Upper lobe of right lung (tissue), 1 donor: ENCODE measurements at places on chromosomes 7 and 10. TPM values are rescaled to one million over a fixed set of nuclear protein-coding genes. Genes with fewer than 3 reads are reported as not detected.

- H3K36me3 ChIP-seq: peaks cover 39% of the 10 kb centered on the region
- H3K27ac ChIP-seq: no peak overlapping the region
Observed at GRCh38 chr10:69403519-69403918, 13.2 kb downstream of the TACR2 start.

The CARD11 gene
- 5.8 TPM for total RNA-seq

DNA sequence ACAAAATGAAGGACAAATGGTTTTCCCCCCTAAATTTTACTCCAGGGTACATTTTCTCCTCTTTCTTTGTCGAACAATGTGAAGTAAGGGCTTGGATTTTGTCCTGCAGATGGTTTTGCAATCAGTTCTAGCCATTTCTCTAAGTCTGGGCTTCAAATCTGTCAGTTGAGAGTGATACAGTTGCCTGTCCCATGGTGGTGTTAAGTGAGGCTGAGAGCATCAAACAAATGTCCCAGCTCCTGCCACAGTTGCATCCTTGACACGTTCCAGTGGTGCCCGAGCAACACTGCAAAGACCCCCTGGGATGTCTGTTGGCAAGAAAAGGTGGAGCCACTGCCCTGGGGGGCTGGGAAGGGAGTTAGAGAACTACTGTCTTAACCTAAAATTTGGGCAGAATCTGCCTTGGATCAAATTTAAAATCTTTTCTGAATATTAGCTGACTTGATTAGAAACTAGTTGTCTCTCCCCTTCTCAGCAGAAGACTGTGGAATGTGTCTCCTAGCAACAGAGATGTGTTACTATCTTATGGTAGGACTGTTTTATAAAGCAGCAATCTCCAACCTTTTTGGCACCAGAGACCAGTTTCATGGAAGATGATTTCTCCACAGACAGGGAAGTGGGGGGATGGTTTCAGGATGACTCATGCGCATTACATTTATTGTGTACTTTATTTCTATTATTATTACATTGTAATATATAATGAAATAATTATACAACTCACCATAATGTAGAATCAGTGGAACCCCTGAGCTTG, 102.0 kb upstream of the STEAP1B start:
- H3K4me1 ChIP-seq: peaks cover 14% of the 10 kb centered on the region
- DNase-seq: no peak
- no peaks in the 10 kb centered on the region for H3K27me3 ChIP-seq
- H3K27ac ChIP-seq: no peak overlapping the region
- H3K4me3 ChIP-seq: no peak overlapping the region
- no peaks in the 10 kb centered on the region for H3K36me3 ChIP-seq

DNA sequence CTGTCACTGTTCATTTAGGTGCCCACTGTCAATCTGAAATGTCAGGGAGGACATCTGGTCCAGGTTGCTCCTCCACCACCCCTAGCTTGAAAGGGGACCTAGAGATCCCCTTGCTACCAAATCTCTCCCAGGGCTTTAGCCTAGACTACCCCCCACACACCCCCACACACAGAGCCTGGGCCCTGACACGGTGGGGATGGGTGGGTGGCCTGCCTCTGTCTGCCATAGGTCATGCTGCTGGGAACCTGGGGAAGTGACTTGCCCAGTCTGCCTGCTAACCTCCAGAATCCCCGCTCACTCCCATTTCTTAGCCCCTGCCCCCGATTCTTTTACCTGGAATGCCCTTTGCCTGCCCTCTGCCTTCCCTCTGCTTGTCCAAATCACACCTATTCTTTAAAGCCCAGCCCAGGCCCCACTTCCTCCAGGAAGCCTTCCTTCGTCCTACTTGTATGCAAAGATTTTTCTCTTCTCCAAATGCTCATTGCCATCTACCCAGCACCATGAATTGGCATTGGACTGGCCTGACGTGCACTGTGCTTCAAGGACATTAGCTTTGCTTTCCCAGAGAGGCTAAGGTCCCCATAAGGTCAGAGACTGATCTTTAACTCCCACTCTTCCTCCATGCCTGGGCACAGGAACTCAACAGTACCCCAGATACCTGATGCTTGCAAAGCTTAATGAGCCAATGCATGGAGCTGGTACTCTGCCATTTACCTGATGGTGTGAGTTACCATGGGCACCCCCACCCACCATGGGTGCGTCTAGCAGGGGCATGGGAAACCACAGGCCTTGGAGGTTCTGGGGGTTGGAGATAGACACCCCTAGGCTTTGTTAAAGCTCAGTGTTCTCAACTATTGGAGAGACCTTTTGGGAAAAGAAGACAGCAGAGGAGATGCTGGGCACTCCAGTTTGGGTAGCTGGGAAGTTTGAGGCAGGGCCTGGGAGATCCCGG, 2.0 kb upstream of the SMARCD3 start:
- DNase-seq: no peak
- H3K4me1 ChIP-seq: peaks cover 23% of the 10 kb centered on the region
- H3K27me3 ChIP-seq: peaks cover 10% of the 10 kb centered on the region
- peak overlapping the region; percentile 67 for H3K4me3 ChIP-seq

DNA sequence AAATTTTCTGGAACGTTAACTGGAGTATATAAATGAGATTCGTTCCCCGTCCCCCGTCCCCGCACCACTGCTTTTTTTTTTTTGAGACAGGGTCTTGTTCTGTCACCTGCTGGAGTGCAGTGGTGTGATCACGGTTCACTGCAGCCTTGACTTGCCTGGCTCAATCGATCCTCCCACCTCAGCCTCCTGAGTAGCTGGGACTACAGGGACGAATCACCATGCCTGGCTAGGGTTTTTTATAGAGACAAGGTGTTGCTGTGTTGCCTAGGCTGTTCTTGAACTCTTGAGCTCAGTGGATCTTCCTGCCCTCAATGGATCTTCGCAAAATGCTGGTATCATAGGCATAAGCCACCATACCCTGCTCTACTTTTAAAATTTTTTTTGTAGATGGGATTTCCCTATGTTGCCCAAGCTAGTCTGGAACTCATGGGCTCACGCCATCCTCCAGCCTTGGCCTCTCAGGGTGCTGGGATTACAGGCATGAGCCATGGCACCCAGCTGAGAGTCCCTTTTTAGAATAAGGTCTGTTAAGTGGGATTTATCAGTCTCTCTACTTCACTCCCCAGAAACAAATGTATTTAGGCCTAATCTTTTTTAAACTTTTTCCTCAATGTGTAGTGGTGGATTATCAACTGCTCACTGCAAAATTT, 122.9 kb downstream of the LYZL1 start:
- H3K27ac ChIP-seq: peak overlapping the region; percentile 3
- no peak for DNase-seq
- peaks cover 8% of the 10 kb centered on the region for H3K36me3 ChIP-seq

The BBS9 gene
- 19.6 TPM for total RNA-seq

The OIT3 gene
- not detected for total RNA-seq

The MYH16 gene
- not detected for total RNA-seq

DNA sequence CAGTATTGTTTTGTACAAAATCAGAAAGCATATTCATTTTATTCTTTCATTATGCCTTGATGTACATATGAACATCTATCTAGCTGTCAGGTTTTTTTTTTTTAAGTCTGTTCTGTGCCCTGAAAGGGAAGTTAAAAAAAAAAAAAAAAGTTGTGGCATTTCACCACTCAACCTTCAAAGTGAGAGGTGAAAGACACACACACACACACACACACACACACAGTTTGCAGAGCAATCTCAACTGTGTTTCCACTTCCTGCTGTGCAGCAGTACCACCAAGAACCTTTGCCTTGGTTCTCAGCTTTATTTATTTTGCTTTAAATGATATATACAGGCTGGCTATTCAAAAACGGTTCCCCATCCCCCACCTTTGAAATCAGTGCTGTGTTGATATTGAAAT, 955.6 kb downstream of the GATA3 start:
- no peak for DNase-seq
- H3K4me1 ChIP-seq: no peaks in the 10 kb centered on the region
- no peak overlapping the region for H3K4me3 ChIP-seq
- no peak overlapping the region for H3K27ac ChIP-seq

GRCh38 chr7:101804088-101804963, 13.1 kb upstream of the CUX1 start:
- DNase-seq: no peak
- no peaks in the 10 kb centered on the region for H3K36me3 ChIP-seq
- H3K27me3 ChIP-seq: peaks cover 22% of the 10 kb centered on the region
- H3K4me3 ChIP-seq: no peak overlapping the region

DNA sequence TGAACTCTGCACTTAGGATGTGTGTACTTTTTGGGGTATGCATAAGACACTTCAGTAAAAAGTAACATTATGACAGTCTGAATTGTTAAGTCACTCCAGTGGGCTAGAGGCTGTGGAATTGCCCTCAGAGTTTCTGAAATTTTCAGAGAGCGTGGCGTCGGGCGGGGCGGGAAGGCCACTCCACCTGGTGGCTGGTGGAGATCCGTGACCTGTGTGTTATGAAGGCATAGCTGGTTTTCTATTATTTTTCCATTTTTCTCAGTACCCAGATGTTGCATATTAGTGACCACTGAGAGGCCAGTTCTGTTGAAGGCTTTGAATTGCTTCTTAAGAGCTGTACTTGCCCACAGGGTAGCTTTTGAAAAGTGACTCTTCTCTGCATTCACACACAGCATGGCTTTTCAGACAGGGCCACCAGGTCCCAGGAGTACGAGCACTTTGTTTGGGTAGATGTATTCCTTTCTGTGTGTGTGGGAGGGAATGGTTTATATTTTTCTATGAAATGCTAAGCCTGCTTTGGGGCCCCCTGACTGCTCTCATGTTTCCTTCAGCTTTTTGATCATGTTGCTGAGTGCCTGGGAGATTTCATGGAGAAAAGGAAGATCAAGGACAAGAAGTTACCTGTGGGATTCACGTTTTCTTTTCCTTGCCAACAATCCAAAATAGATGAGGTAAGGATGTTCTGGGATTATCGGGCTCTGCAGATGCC, 52.3 kb downstream of the TACR2 start:
- peaks cover 31% of the 10 kb centered on the region for H3K4me1 ChIP-seq
- no peak overlapping the region for H3K27ac ChIP-seq
- no peak for DNase-seq

DNA sequence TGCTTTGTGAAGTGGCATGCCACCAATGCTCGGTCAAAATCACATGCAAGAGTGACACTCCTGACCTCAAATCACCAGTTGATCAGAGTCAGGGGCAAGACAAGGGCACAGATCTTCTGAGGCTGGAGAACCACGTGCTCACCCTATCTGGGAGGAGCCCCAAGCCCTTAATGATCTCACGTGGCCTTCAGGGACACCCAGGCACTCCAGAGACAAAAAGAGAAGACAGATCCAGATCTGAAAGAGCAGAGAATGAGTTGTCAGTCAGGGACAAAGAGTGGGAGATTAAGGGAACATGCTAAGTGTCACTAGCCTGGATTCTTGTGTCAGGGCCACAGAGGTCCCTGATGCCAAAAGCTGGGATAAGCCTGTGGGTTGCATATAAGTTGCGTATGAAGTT, 134.3 kb downstream of the PLXNA4 start:
- H3K4me3 ChIP-seq: no peak overlapping the region
- no peaks in the 10 kb centered on the region for H3K36me3 ChIP-seq
- no peak overlapping the region for H3K27ac ChIP-seq
- H3K27me3 ChIP-seq: no peaks in the 10 kb centered on the region
- no peak for DNase-seq

The SCART1 gene
- total RNA-seq: 2.6 TPM

DNA sequence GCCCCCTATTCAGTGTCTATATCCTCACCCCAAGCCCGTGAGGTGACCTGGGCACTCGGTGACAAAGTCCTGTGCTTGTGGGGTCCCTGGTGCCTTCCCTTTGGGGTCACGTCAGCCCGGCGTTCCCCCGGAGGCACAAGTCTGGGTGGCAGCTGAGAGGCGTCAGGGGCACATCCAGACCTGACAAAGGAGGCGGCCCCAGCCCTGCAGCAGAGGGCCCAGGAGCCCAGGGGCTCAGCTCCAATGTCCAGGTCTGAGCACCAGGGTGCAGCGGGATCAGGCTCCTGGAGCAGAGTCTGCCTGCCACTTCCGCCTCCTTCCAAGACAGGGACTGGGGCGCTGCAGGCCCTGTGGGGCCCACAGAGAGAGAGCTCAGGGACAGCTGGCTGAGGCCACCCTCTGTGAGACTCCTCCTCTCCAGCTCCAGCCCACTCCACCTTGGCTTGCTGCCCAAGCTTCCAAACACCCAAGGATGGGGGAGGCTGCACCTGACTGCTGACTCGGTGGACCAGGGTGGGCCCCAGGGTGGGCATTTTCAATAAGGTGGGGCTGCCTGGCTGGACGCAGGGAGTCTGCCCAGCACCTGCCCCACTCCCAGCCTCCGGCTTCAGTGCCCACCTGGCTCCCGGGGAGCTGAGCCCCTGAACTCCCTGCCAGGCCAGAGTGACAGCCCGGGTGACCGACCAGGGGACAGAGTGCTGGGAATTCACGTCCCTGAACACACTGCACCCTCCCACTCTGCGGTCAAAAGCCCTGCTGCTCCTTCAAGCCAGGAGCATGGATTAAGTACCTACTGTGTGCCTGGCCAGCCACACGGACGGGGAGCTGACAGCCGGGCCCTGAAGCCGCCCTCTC, 1.0 kb upstream of the KNDC1 start:
- no peak overlapping the region for H3K4me3 ChIP-seq
- no peak overlapping the region for H3K27ac ChIP-seq
- peaks cover 30% of the 10 kb centered on the region for H3K27me3 ChIP-seq
- no peaks in the 10 kb centered on the region for H3K36me3 ChIP-seq
- peak; percentile 81 for DNase-seq

DNA sequence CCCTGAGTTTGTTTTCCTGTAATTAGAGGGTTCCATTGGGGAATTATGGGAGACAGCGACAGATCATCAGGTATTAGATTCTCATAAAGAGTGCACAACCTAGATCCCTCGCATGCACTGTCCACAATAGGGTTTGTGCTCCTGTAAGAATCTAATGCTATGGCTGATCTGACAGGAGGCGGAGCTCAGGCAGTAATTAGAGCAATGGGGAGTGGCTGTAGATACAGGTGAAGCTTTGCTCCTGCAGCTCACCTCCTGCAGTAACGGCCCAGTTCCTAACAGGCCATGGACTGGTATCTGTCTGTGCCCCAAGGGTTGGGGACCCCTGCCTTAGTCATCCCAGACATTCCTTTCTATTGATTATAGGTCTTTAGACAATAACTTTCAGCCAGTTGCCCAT, 894 bp upstream of the ZSCAN21 start:
- H3K36me3 ChIP-seq: no peaks in the 10 kb centered on the region
- H3K27ac ChIP-seq: no peak overlapping the region
- no peak overlapping the region for H3K4me3 ChIP-seq
- no peak for DNase-seq

DNA sequence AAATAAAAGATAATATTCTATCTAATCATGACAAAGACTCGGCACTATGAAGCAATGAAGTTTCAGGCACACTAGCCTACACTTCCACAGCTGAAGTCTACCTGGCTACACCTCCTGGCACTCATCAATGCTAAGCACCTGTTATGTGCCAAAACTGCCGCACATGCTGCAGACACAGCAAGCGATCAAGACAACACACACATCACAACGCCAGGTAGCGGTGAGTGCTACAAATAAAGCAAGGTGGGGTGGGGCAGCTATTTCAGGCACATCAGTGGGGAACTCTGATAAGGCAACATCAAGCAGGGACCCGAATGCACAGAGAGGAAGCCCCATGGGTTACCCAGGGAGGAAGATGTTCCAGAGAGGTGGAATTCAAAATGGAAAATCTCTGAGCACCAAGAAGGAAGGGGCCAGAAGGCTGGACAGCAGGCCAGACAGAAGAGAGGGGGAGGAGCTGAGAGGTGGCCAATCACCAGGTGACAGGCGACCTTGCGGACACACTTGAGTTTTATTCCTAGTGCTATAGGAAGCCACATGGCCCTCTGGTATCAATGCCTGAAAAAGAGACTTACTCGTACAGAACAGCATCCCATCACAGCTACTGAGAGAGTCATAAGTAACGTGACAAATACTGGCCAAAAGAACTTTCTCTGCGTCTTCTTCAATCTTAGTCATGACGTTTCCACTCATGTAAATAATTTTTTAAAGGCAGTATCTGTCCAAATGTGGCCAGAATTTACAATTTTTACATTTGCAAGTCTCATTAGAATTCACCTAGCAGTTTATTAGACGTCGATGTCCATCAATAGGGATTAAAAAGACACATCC, 8.0 kb downstream of the PSAP start:
- no peak for DNase-seq
- peaks cover 83% of the 10 kb centered on the region for H3K4me1 ChIP-seq
- H3K36me3 ChIP-seq: no peaks in the 10 kb centered on the region
- H3K27ac ChIP-seq: no peak overlapping the region
